SHP77 treated with DMSO at 0.1 percent for 48 hours (cell line): ENCODE measurements at places on chromosomes 13 and 19.

GRCh38 chr13:62122434-62122833 lies 706.8 kb upstream of the PCDH20 start:
- no peak for DNase-seq

GRCh38 chr13:91318886-91319285 lies 28.6 kb upstream of the MIR17HG start:
- DNase-seq: no peak

DNA sequence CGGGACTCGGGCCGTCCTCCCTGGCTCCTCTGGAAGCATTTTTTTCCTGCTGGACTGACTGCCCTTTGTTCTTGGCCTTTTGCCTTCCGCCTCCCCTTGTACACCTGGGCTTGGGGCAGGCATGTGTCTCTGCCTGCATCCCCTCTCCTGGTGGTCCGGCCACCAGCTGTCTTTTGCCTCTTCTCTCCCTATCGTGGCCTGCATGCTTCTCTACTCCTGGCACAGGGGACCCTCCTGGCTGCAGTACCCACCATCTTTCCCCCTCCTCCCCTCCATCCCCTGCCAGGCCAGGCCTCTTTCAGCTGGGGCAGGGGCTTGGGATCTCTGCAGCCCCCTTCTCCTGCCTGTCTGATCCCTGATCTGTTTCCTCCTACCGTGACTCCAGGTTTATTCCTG lies 12.1 kb downstream of the WTIP start:
- no peak for DNase-seq

GRCh38 chr19:56668676-56669075 lies 2.9 kb downstream of the ZNF835 start:
- DNase-seq: no peak

GRCh38 chr13:76828316-76828741 lies 57.9 kb downstream of the KCTD12 start:
- no peak for DNase-seq

- DNase-seq: no peak
These were observed 23.5 kb upstream of the SLC15A1 start for GRCh38 chr13:98775844-98776598.

GRCh38 chr13:40931719-40932118 lies 87.4 kb downstream of the ELF1 start:
- no peak for DNase-seq
